ENCODE measurements at places on chromosomes 7 and 10. TPM values are rescaled to one million over a fixed set of nuclear protein-coding genes. Genes with fewer than 3 reads are reported as not detected.

AKR1C4 gene
- not detected for total RNA-seq

- no peak overlapping the region for H3K4me3 ChIP-seq
- H3K27ac ChIP-seq: no peak overlapping the region
- H3K4me1 ChIP-seq: no peaks in the 10 kb centered on the region
Measured at GRCh38 chr10:67521546-67521945, 174.4 kb downstream of the CTNNA3 start.

DNA sequence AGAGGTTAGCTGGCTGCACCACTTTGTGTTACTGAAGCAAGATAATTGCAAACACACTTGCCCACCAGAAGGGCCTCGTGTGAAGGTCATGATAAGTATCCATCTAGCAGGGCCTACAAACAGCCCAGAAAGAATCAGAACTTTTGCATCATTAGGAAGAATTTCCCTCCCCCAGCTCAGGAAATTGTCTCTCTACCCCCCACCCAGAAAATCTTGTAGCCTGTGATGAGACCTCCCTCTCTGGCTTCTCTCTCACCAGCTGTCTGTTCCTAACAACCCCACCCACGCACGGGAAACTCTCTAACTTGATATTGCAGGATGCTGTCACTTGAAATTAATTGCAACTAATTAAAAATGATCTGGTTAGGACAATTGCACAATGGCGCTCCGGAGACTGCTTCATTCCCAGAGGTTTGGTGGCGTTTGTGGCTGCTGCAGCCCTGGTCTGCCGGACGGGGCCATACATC lies 34.5 kb downstream of the ZNF503 start:
- H3K4me3 ChIP-seq: no peak overlapping the region
- no peak overlapping the region for H3K27ac ChIP-seq
- DNase-seq: no peak
- H3K27me3 ChIP-seq: no peaks in the 10 kb centered on the region
- H3K4me1 ChIP-seq: peaks cover 8% of the 10 kb centered on the region
- H3K36me3 ChIP-seq: no peaks in the 10 kb centered on the region

GRCh38 chr10:64174666-64175255 lies 653.6 kb downstream of the REEP3 start:
- no peak for DNase-seq
- no peaks in the 10 kb centered on the region for H3K27me3 ChIP-seq
- H3K4me3 ChIP-seq: no peak overlapping the region
- H3K4me1 ChIP-seq: no peaks in the 10 kb centered on the region
- no peak overlapping the region for H3K27ac ChIP-seq

DNA sequence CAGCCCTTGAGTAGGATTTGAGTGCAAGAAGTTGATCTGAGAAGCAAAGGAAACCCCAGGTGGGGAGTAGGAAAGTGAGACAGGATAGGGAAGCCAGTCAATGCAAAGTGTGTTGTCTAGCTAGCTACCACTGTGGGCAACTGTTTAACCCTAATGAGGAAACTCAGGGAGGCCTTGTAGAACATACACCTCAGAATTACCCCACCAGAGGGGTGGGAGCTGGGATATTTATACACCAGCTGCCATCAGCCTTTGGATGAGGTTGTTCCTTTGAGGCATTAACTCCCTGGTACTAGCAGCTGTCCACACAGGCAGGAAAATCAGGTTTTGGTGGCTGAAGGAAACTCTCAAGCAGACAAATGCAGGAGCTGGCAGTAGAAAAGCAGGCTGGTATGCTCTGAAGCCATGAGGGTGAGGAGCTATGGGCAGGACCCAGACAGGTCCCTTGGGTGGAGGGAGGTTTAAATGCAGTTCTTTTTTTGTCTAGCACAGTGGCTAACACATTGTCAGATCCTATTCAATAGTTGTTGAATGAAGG lies 60.1 kb upstream of the ARID5B start:
- no peak overlapping the region for H3K4me3 ChIP-seq
- no peaks in the 10 kb centered on the region for H3K36me3 ChIP-seq

GRCh38 chr7:115037128-115037802 lies 115.4 kb downstream of the MDFIC start:
- no peaks in the 10 kb centered on the region for H3K36me3 ChIP-seq
- H3K27me3 ChIP-seq: no peaks in the 10 kb centered on the region
- no peak overlapping the region for H3K27ac ChIP-seq
- H3K4me3 ChIP-seq: no peak overlapping the region
